ENCODE measurements at places on chromosomes 7 and 10.

DNA sequence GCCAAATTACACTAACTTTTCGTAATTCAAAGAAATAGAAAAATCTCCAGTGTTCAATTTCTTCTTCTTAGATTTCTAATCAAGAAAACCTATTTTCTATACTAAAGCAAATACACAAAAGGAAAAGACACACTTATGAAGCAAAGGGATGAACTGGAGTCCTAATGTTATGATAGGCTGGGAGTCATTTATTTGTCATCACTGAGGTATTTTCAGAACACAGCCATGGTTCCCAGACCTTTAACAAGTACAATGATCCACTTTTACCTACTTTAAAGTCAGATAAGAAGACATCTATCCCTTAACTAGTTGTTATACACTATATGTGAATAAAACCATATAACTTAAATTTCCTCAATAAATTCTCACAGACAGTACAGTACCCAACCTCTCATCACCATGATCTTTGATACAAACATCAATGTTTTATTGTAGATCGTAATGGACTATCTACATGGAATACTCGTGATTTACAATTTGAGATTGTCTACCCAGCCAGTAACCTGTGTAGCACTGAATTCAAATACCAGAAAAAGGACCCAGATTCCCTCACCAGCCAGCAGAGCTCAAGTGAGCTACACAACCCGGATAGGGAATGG, 12.5 kb downstream of the ASNS start:
- peaks cover 10% of the 10 kb centered on the region for H3K36me3 ChIP-seq
- no peaks in the 10 kb centered on the region for H3K4me1 ChIP-seq
- no peak overlapping the region for H3K4me3 ChIP-seq
- no peaks in the 10 kb centered on the region for H3K27me3 ChIP-seq

DNA sequence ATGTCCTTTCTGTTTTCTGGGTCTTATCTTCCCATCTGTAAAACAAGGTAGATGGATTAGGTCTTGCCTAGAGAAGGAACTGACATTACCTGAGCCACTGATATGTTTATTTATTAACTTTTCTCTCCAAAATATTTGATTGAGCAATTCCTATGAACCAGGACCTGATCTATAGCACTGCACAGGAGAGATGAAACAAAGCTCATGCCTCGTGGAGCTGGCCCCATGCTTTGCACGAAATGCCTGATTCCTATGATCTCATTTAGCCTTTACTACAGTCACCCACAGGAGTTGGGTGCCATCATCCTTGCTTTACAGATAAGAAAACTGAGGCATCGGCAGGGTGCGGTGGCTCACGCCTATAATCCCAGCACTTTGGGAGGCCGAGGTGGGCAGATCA, 48.2 kb upstream of the ZMIZ1 start:
- no peaks in the 10 kb centered on the region for H3K36me3 ChIP-seq
- H3K27ac ChIP-seq, result peak overlapping the region; percentile 61
- peaks cover 44% of the 10 kb centered on the region for H3K4me1 ChIP-seq
- no peak overlapping the region for H3K4me3 ChIP-seq

DNA sequence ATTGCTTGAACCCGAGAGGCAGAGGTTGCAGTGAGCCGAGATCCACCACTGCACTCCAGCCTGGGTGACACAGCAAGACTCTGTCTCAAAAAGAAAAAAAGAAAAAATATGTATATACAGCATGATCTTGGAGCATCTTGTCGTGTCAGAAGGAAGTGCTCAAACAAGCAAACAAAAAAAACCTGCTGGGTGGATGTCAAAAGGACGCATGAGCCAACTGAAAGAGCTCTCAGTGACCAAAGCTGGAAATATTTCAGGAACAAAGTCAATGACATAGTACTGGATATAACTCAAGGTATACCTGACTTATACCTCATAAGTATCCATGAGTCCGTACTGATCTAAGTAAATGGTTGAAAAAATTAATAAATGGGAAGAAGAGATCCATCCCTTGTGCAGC, 94.6 kb upstream of the ANLN start:
- no peak for DNase-seq
- H3K27ac ChIP-seq, result no peak overlapping the region
- no peaks in the 10 kb centered on the region for H3K27me3 ChIP-seq
- H3K4me3 ChIP-seq, result no peak overlapping the region

- no peak overlapping the region for H3K27ac ChIP-seq
- DNase-seq, result no peak
- H3K4me3 ChIP-seq, result no peak overlapping the region
- H3K36me3 ChIP-seq, result no peaks in the 10 kb centered on the region
These were observed 306.6 kb upstream of the PFKP start for GRCh38 chr10:2760736-2761135.

- no peak overlapping the region for H3K27ac ChIP-seq
- no peaks in the 10 kb centered on the region for H3K36me3 ChIP-seq
- DNase-seq, result peak; percentile 48
- H3K4me3 ChIP-seq, result no peak overlapping the region
These were observed 97.6 kb downstream of the SUGCT start for GRCh38 chr7:40232242-40232893.

DNA sequence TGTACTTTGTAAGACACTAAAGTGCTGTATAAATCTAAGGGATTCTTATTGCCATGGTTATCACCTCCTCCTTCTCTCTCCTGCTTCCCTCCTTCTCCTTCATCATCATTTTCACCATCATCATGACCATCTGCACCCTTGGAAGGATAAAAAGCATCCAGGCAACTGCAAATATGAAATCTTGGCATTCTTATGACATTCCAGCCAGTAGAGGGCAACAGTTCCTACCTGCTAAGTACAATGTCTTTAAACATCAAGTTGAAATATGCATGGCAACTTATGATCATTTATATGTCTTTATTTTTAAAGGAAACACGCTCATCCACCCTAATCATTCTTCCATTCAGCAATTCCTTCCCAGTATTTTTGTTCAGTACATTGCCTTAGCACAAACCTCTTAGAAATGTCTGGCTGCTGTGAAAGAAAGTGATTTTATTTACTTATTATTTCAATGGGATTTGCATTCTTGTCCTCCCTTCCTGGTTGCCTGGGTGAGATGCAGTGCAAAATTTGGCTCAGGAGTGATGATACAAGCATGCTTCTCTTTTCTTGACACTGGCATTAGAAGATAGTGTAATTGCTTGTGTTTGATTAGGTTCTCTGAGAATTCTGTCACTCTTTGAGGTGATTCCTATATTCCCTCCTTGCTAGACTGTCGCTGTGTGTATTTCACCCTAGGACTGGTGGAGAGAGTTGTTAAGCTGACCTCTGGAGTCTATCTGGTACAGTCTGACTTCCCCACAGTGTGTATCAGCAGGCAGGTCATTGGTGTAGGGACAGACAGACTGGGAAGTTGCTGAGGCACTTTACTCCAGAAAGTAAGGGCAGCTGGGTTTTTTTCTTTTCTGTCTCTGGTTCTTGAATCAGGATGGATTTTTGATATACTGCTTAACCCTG, 188.5 kb upstream of the BMPER start:
- no peaks in the 10 kb centered on the region for H3K27me3 ChIP-seq
- H3K27ac ChIP-seq, result no peak overlapping the region
- peaks cover 10% of the 10 kb centered on the region for H3K4me1 ChIP-seq
- no peak for DNase-seq

DNA sequence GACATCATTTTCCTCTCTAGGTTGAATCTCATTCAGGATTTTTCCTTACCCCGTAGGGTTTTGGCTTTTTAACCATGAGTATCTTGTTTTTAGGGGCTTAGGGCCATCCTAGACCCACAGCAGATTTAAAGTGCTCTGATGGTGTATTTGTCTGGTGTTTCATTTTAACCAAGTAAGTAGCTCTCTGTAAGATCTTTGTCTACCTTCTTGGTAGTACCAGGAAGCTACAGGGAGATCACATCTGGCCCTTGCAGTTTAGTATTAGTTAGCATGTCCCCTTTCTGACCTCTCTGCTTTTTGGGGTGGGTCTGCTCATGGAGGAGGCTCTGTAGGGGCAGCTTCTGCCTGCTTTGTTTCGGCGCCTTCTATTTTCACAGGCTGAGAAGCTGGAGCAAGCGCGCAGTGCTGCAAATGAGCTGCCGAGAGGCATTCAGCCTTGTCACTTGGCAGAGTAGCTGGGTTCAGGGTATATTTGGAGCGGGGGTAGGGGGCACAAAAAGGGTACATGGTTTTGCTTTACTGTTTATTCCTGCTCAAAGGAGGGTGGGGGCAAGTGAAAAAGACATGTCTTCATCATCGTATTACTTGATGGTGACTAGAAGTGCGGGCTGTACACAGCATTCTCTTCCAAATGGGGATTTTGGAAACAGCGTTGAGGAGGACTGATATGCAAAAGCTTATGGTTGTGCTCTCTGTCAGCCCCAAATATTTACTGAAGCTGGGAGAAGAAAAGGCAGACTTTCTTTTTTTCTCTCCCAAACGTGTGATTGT, 146.3 kb downstream of the CELF2 start:
- H3K36me3 ChIP-seq, result peaks cover 3% of the 10 kb centered on the region
- peak overlapping the region; percentile 75 for H3K4me3 ChIP-seq
- H3K27me3 ChIP-seq, result no peaks in the 10 kb centered on the region
- peak overlapping the region; percentile 95 for H3K27ac ChIP-seq
- peaks cover 44% of the 10 kb centered on the region for H3K4me1 ChIP-seq
- DNase-seq, result peak; percentile 89

- H3K4me3 ChIP-seq, result no peak overlapping the region
- peaks cover 4% of the 10 kb centered on the region for H3K4me1 ChIP-seq
- no peaks in the 10 kb centered on the region for H3K27me3 ChIP-seq
- H3K27ac ChIP-seq, result no peak overlapping the region
These were observed 78.0 kb upstream of the ELMO1 start for GRCh38 chr7:37526623-37527022.

- no peaks in the 10 kb centered on the region for H3K27me3 ChIP-seq
- H3K36me3 ChIP-seq, result no peaks in the 10 kb centered on the region
- H3K27ac ChIP-seq, result peak overlapping the region; percentile 42
- peak; percentile 28 for DNase-seq
- no peaks in the 10 kb centered on the region for H3K4me1 ChIP-seq
These were observed 49.4 kb upstream of the ARL4A start for GRCh38 chr7:12637819-12638592.

- no peak overlapping the region for H3K4me3 ChIP-seq
- H3K4me1 ChIP-seq, result peaks cover 34% of the 10 kb centered on the region
- peaks cover 4% of the 10 kb centered on the region for H3K36me3 ChIP-seq
- H3K27me3 ChIP-seq, result no peaks in the 10 kb centered on the region
- no peak overlapping the region for H3K27ac ChIP-seq
These were observed 54.6 kb downstream of the TMEM209 start for GRCh38 chr7:130150587-130150986.

- H3K4me1 ChIP-seq, result no peaks in the 10 kb centered on the region
- H3K27ac ChIP-seq, result no peak overlapping the region
- no peaks in the 10 kb centered on the region for H3K27me3 ChIP-seq
These were observed 84.6 kb upstream of the MGMT start for GRCh38 chr10:129382401-129382800.

Measured in spinal cord (tissue), 10 donors.